ENCODE measurements at places on chromosomes 12 and 14. TPM values are rescaled to one million over a fixed set of nuclear protein-coding genes. Genes with fewer than 3 reads are reported as not detected.

CIROP gene
- 0.28 TPM for total RNA-seq

SERPINA12 gene
- not detected for total RNA-seq

GPR68 gene
- 0.28 TPM for total RNA-seq

HOXC12 gene
- total RNA-seq: not detected

POTEG gene
- not detected for total RNA-seq

SLC4A8 gene
- total RNA-seq: 5.2 TPM

SERPINA10 gene
- not detected for total RNA-seq

CLEC14A gene
- total RNA-seq: 2.8 TPM

PLCZ1 gene
- total RNA-seq: not detected

GRCh38 chr12:6928022-6928702, 403 bp downstream of the ATN1 start:
- peaks cover 26% of the 10 kb centered on the region for H3K4me1 ChIP-seq
- peak overlapping the region; percentile 93 for H3K4me3 ChIP-seq

DNA sequence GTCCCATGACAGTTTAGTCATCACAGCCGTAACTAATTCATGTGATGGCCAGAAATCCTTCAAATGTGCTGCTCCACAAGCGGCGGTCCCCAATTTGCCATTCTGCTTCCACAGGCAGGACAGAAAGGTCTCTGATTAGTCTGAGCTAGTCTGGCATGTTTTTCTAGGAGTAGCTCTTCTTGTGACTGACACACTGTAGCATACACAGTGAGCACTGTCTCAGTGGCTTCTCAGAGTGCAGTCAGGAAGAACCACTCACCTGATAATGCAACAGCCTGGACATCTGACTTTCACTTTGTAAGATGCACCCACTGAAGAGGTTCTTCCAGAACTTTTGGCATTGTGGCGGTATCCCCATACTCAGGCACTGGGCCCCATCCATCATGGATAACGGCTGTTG, 1266.2 kb downstream of the TMEM121 start:
- DNase-seq: no peak
- H3K27me3 ChIP-seq: no peaks in the 10 kb centered on the region
- H3K4me3 ChIP-seq: no peak overlapping the region
- no peak overlapping the region for H3K27ac ChIP-seq
- no peaks in the 10 kb centered on the region for H3K4me1 ChIP-seq
- H3K36me3 ChIP-seq: no peaks in the 10 kb centered on the region

DNA sequence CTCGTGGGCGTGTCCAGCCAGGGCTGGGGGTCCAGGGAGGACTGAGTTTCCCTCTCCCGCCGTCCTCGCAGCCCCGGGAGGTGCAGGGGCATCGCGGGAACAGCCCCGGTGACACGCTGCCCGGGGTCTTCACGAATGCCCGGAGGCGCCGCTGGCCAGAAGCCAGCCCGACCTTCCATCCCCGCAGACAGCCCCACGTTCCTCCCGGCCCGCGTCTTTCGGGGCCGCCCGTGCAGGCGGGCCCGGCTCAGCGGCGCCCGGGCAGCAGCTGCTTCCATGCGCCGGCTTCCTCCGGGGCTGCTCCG, 827 bp upstream of the TEDC1 start:
- H3K27me3 ChIP-seq: peaks cover 25% of the 10 kb centered on the region
- H3K27ac ChIP-seq: peak overlapping the region; percentile 35
- H3K4me1 ChIP-seq: peaks cover 2% of the 10 kb centered on the region
- peak overlapping the region; percentile 61 for H3K4me3 ChIP-seq
- no peaks in the 10 kb centered on the region for H3K36me3 ChIP-seq

DNA sequence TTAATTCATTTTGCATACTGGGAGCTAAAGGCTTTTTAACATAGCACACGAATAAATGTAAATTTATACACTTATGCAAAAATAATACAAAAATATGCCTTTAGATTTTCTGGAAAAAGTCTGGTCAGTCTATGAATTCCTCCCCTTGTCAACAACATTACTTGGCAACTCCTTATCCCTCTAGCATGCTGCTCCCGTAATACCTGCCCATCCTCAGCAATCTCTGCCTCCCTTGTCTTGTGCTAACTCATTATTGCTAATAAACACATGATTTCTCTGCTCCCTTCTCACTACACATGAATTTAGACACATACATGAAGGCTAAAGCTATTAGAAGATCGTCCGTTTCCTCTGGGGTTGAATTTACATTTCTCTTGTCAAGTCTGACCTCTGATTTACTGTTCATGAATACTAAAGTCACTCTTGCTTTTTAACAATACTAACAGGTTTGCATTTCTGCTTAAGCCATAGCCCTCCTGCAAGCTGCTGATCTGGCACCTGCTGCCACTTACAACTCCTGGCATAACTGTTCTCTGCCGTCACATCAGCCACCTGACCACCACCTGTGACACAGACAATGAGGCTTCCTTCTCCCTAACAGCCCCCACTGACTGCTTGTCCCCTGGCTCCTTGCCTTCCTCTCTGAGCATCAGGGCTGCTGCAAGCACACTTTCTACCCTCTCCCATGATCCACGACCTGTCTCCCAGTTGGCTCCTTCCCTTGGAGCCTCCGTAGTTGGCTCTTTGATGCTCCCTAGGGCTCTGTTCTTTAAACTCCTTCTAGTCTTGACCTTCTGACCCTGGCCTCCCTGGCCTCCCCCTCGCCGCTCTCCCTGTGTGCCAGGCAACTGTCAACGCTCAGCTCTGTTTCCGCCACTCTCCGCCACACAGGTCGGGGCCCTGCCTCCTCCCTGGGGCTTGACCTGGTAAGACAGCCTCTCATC, 177.6 kb downstream of the CALM1 start:
- no peak for DNase-seq
- H3K27me3 ChIP-seq: no peaks in the 10 kb centered on the region
- H3K36me3 ChIP-seq: peaks cover 7% of the 10 kb centered on the region

GRCh38 chr12:31928246-31929026, 30.8 kb upstream of the RESF1 start:
- no peaks in the 10 kb centered on the region for H3K4me1 ChIP-seq
- no peak overlapping the region for H3K27ac ChIP-seq
- no peak for DNase-seq

DNA sequence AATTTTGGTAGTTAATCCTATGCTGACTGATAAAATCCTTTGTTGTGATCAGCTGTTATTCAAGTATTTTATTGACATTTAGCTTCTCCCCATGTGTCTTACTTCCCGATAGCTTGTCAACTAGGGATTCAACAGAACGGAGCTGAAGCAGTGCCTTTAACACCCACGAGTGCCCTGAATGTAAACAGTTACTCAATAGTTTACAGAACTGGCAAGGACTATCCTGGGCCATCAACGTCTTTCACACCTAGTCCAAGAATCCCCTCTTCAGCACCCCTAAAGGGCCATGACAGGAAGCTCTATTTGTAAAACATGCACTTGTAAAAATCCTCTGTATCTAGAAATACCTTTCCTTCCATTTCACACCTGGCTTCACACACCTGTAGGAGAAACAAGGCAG, 45.3 kb downstream of the SETD3 start:
- no peak overlapping the region for H3K4me3 ChIP-seq
- no peak overlapping the region for H3K27ac ChIP-seq
- H3K4me1 ChIP-seq: peaks cover 9% of the 10 kb centered on the region

GRCh38 chr12:26266881-26267280, 71.5 kb downstream of the SSPN start:
- H3K36me3 ChIP-seq: no peaks in the 10 kb centered on the region
- no peaks in the 10 kb centered on the region for H3K27me3 ChIP-seq
- H3K27ac ChIP-seq: no peak overlapping the region

GRCh38 chr14:55562135-55562534, 17.9 kb upstream of the KTN1 start:
- H3K27me3 ChIP-seq: no peaks in the 10 kb centered on the region
- no peaks in the 10 kb centered on the region for H3K36me3 ChIP-seq
- H3K4me1 ChIP-seq: peaks cover 3% of the 10 kb centered on the region
- no peak overlapping the region for H3K4me3 ChIP-seq
- DNase-seq: no peak
- no peak overlapping the region for H3K27ac ChIP-seq

DNA sequence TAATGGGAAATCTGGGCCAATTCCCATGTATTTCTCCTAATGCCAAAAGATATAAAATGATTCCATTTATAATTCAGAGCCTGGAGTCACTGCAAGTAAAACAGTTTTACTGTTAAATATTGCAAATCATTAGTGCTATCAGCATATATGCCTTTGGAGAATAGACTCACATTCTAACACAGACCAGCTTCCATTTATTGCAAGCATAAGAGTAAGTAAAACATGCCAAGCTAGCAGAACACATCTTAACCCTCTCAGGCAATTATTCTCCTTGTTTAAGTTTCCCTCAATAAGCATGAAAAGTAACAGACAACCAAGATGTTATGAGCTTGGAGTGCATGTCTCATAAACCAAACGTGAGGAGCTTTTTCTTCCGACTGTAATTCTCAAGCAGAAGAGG, 173.9 kb upstream of the GRIP1 start:
- no peak overlapping the region for H3K4me3 ChIP-seq
- H3K27me3 ChIP-seq: no peaks in the 10 kb centered on the region

GRCh38 chr14:70113211-70113610, 75.5 kb downstream of the SLC8A3 start:
- DNase-seq: no peak
- no peak overlapping the region for H3K27ac ChIP-seq
- H3K36me3 ChIP-seq: no peaks in the 10 kb centered on the region
- no peaks in the 10 kb centered on the region for H3K4me1 ChIP-seq
- no peak overlapping the region for H3K4me3 ChIP-seq

- H3K4me1 ChIP-seq: no peaks in the 10 kb centered on the region
- no peaks in the 10 kb centered on the region for H3K27me3 ChIP-seq
- H3K4me3 ChIP-seq: no peak overlapping the region
- no peaks in the 10 kb centered on the region for H3K36me3 ChIP-seq
These were observed 588 bp downstream of the PIK3C2G start for GRCh38 chr12:18261906-18262305.

DNA sequence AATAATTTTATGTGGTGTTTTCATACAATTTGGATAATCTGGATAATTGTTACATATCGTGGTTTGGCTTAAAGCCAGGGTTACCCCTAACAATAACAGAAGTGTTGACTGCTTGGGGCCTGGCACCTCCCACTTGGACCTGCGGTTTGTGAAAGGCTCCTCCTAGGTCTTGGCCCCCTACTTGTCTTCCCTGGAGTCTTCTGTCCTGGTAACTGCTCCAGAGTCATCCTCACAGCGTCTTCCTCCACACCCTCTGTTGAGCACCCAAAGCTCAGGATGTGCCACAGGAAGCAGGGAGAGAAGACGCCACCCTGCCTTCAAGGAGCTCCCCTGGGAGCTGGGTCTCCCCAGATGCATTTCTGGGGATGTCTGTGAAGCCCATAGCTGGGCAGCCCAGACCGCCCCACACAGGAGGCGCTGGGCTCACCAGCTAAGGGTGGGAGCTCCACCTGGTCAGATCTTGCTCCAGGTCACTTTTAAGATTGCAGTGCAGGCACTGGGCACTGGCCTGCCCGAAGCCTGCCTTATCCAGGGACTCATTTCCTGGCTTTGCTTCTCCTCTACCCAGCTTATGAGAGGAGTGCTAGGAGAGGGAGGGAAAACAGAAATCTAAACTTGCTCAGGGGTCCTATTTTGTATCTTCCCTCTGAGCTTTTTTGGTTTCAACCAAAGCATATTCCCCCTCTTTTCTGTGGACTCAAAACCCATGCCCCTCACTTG, 98.2 kb downstream of the ZFP36L1 start:
- DNase-seq: peak; percentile 22
- no peaks in the 10 kb centered on the region for H3K36me3 ChIP-seq
- no peaks in the 10 kb centered on the region for H3K27me3 ChIP-seq
- no peak overlapping the region for H3K4me3 ChIP-seq
- H3K27ac ChIP-seq: peak overlapping the region; percentile 51
- peaks cover 33% of the 10 kb centered on the region for H3K4me1 ChIP-seq

DNA sequence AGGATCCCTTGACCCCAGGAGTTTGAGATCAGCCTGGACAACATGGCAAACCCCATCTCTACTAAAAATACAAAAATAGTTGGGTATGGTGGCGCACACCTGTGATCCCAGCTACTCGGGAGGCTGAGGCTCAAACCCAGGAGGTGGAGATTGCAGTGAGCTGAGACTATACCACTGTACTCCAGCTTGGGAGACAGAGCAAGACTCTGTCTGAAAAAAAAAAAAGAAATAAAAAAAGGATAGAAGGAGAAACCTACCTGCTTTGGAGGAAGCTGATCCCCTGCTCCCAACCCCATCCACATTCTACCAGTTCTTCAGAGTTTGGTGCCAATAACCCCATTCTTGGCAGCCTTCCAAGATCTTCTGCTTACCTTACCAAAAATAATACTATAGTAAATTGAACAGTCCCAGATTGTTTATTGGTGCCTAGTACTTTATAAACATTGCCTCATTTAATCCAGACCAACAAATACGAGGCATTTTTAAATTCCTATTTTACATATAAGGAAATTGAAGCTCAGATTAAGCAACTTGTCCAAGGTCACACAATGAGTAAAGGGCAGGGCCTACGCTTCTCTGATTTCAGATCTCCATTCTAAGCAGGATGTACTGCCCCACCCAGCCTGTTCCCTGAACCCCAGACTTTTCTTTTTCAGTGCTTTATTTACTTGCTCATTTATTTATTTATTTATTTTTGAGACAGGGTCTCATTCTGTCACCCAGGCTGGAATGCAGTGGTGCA, 33.2 kb upstream of the FAM222A start:
- no peak overlapping the region for H3K4me3 ChIP-seq
- H3K4me1 ChIP-seq: no peaks in the 10 kb centered on the region
- DNase-seq: no peak
- H3K27me3 ChIP-seq: peaks cover 30% of the 10 kb centered on the region
- H3K27ac ChIP-seq: no peak overlapping the region

DNA sequence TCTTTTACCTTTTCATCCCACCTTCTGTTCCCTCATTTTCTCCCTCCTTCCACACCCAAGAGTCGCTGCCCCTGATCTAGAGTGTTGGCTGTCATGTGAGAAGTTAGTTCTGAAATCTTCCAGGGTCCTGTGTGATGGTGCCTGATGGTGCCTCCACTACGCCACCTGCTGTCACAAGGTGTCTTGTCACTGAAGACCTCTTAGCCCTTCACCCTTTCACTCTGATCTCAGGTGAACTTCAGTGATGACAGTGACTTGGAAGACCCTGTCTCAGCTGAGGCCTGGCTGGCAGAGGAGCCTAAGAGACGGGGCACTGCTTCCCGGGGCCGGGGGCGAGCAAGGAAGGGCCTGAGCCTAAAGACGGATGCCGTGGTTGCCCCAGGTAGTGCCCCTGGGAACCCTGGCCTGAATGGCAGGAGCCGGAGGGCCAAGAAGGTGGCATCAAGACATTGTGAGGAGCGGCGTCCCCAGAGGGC, 7.6 kb upstream of the PFDN5 start:
- no peak overlapping the region for H3K27ac ChIP-seq
- peaks cover 22% of the 10 kb centered on the region for H3K4me1 ChIP-seq
- H3K27me3 ChIP-seq: no peaks in the 10 kb centered on the region
- DNase-seq: peak; percentile 61
- no peak overlapping the region for H3K4me3 ChIP-seq

All from IMR-90 (cell line).